ENCODE measurements at places on chromosomes 5 and 9.

DNA sequence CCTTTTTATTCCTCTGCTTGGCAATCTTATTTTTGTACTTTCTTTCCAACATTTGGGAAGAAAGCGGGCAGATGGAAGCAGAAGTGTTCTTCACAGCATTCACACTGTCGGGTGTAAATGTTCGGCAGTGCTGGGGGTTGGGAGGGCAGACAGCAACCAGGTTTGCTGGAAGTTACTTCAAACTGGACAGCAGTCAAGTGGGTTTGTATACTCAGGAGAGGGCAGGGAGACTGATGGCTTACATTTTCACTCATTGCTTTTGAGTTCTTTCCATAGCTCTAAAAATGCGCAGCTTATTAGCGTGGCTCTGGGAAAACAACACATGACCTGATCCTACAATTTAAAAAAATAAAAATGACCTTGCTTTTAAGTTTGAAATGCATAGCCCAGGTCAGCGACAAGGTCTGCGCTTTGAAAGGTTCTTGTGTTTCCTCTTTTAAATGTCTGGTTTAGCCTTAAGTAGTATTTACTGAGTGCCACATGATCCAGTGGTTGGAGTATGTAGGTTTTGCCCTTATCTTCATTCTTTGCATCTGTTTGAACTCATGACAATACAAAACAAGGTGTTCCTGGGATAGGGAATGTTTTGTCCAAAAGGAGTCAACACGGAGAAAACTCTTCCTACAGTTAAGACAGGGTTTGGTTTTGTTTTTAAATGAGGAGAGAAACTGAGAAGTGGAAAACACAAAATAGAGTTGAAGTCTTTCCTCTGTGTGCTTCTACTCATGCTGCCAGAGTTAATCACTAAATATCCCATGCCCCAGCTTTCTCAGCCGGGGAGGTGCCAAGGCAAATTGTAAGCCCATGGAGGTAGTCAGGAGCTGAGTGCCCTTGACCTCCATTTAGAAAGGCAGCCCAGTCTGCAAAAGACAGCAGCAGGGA, 132.7 kb upstream of the DMRT1 start:
- no peak for DNase-seq

DNA sequence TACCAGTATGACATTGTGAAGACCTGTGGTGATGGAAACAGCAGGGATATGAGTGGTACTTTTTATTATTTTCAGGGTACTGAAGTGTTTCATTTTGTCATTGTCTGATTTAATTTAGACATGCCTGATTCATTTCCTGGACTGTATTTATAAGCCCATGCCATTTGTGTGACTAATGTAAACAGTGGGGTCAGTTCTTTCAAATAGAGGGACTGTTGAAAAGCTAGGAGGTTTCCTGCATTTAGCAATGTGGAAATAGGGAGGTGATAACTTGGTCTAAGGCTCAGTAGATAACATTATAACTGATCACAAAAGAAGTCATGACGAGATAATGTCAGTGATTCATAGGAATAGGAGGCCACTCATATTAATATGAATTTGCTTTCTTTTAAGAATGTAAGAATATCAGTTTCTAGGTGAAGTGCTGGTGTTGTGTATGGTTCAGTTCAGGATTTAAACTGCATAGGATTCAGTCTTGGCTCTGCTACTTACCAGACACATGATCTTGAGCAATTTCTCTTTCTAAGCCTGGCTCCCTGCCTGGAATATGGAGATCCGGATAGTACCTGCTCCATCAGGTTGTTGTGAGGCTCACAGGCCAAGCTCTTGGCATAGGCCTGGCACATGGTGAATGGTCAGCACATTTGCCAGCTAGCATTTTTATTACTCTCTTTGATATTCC, 7.5 kb downstream of the RASGRF2 start:
- DNase-seq, result peak; percentile 34

GRCh38 chr5:115577741-115578140, 24.5 kb downstream of the TICAM2 start:
- no peak for DNase-seq

DNA sequence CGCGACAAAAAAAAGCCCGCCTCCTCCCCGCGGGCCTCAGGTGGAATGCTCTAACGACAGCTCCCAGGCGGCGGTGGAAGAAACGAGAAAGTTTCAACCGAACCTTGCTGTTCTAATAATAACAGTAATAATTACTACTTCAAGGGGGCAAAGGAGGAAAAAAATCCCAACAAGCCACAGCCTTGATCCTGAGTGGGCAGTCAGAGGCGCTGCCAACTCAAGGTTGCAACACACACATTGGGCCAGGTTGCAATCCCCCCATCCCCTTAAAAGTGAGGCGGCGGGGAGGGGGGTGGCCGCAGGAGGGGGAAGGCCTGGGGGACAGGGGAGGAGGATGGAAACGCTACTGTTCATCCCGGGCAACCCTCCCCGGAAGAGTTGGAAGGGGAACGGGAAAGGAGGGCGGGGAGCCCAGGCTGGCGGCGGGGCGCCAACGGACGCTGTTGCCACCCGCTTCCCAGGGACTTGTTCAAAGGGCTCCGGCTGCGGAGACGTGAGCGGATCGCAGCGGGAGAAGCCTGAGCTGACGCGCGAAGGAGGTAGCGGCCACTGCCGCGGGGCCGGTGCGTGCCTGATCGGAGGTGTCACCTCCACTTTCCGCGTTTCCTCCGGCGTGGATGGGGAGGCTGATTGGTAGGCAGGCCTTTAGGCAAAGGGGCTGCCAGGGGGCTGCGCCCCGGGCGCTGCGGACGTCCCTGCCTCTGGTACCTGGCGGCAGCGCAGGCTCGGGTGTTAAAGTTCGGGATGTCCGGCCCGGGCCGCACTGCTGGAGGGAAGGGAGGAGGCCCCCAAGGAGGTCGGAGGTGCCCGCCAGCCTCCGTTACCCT, 647 bp downstream of the SMARCA2 start:
- peak; percentile 24 for DNase-seq

DNA sequence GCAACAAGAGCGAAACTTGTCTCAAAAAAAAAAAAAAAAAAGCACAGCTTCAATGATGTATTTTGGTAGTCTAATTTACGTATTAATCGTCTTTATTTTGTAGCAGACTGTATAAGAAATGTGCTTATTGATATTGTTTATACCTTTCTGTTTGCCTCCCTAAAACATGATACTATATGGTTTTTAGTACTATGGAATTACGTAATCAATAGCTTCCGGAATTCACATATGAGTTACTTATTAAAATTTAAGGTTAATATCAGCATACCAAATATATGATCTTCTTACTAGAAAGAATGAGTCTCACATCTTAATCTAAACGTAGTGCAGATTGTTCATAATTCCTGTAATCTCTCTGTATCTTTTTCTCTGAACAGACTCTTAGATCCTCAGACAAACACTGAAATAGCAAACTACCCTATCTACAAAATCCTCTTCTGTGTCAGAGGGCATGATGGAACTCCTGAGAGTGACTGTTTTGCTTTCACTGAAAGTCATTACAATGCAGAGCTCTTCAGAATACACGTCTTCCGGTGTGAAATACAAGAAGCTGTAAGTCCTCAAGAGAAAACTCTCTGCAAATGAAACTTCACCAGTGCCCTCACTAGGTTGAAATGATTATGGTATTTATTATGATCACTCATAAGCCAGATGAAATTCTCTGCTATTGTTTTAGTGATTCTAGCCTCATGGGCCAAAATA, 44.4 kb upstream of the GPR21 start:
- DNase-seq, result no peak

- DNase-seq, result no peak
These were observed 12.2 kb upstream of the ZNF367 start for GRCh38 chr9:96430377-96430776.

GRCh38 chr5:136006761-136007251, 22.0 kb upstream of the TGFBI start:
- DNase-seq, result no peak

DNA sequence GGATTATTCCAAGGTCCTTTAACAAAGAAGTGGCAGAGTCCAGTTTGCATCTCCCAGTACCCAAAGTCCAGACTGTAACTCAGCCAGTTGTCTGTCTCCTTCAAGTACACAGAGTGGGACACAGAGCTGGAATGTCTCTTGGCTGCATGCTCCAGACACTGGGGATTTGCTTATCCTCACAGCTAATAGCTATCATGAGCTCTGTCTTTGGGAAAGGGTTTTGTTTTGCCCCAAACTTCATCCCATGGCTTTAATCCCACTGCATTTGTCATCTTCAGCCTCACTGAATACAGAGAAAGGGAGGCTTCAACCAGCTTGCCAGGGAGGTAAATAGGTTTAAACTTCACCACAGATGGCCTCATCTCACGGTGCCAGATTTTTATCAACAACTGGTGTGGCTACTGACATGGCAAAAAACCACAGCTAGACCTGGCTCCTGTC, 412.2 kb upstream of the SLC24A2 start:
- DNase-seq, result no peak

DNA sequence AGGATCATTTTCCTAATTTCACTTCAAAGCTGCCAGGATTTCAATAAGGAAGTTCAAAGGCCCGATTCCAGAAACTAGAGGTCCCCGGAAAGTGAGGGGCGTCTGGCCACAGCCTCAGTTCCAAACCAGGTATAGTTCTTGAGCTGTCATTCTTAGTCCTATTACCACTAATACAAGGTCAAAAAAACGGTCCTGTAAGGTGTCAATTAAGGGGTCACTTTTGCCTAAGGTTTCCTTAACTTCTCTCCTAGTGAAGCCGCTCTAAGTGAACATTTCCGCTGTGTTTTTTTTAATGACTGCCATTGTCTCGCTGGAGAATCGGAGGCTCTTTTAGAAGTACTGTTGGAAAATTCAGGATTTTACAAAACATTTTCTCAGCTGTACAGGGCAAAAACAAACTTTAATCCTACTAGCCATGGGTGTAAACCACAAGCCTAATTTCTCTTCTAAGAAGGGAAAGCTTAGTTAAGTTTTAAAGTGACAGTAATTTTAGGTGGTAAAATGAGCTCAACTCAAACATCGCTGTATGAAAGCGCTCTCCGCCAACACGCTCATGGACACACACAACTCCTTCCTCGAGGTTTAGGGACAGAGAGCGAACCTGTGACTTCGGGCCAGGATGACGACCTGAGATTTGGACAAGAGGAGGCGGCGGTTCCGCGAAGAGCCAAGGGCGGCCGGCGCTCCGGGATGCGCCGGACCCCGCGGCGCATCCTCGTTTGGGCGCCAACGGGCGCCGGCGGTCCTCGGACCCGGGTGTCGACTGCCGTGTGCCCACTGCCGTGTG, 76.7 kb upstream of the IFNE start:
- DNase-seq, result no peak

- DNase-seq, result no peak
These were observed 209.5 kb downstream of the CD180 start for GRCh38 chr5:66987126-66987525.

DNA sequence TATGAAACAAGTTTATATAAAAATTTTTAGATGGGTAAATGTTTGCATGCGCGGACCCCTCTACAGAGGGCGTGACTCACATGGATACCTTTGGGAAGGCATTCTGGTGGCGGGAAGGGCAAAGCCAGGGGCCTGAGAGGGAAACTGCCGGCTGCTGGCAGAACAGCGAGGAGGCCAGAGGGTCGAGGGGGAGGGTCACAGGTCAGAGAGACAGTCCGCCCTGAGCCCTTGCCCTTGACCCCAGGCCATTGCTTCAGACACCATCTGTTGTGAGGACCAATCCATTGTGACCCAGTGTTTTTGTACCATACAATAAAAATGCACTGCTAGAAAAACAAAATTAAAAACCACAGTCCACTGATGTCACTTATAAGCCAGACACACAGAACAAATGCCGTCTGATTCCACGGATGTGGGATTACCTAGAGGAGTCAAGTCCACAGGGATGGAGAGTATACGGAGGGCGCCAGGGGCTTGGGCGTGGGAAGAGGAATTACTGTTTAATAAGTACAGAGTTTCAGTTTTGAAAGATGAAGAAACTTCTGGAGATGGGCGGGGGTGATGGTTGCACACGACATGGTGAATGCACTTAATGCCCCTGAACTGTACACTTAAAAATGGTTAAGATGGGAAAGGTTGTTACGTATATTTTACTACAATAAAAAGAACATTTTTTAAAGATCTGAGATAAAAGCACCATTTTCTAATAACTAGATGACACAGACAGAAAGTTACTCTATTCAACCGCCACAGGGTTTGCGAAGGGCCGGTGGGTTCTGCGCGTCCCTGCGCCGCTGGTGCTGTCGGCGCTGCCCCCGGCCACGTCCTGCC, 12.0 kb downstream of the BTNL9 start:
- DNase-seq, result no peak

DNA sequence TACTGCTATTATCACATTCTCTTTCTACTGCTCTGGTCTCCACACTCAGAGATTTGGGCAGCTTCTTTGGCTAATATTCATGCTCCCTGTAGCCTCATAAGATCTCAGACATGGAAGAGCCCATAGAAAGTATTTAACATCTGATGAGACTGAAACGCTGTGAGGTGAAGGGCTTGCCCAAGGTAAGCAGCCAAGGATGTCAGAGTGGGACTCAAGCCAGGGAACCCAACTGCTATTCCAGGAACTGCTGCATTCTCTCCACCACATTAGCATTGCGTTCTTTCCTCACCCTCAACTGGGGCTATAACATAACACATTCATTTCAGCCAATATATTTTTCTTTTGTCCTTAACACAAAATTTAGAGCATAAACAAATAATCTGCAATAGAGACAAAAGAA, 3.8 kb downstream of the ADRB2 start:
- no peak for DNase-seq

DNA sequence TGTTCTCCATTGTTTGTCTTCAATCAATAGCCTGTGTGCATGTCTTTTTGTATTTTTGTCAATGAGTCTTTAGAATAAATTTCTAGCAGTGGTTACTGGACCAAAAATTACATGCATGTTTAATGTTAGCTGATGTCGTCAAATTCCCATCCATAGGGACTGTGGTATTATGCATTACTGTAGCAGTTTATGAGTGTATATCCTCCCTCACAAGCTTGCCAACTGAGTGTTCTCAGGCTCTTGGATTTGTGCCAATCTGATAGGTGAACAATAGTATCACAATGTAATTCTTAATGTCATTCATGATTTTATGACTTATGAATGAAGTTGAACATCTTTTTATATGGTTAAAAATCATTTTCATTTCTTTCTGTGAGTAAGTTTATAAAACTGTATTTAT, 13.0 kb downstream of the SNX24 start:
- DNase-seq, result no peak
